ENCODE measurements at places on chromosomes 7 and 10.

DNA sequence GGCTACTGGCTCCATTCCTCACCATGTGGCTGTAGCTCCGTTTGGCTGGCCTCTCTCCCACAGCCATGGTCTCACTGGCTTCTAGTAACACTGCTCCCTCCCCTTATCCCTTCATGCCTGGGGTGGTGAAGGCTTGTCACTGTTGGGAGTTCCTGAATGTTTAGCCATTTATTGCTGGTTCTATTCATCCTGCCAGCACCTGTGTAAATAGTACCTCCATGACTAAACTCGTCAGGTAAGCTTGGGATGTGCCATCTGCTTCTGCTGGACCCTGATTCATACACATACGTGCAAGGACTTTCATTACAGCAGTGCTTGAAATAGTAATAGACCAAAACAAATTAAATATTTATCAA, 61.6 kb downstream of the CCDC71L start:
- ATAC-seq, result no peak

- ATAC-seq, result peak; percentile 3
Measured at GRCh38 chr10:72334196-72334824, 20.4 kb downstream of the DNAJB12 start.

GRCh38 chr7:28517606-28518005, 105.3 kb downstream of the CREB5 start:
- no peak for ATAC-seq

DNA sequence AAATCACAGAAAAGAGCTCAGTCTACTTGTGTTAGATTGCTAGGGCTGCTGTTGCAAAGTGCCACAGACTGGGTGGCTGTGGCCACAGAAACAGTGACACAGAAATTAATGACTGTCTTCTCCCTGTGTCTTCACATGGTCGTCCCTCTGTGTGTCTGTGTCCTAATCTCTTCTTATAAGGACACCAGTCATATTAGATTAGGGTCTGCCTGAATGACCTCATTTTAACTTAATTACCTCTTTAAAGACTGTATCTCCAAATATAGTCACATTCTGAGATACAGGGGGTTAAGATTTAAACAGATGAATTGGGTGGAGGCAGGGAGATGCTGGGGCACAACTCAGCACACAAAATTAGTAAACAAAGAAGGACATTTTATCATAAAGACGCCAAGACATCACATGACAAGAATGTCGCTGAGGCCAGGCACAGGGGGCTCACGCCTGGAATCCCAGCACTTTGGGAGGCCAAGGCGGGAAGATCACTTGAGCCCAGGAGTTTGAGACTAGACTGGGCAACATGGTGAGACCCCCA, 23.3 kb upstream of the PARD3 start:
- ATAC-seq, result no peak

DNA sequence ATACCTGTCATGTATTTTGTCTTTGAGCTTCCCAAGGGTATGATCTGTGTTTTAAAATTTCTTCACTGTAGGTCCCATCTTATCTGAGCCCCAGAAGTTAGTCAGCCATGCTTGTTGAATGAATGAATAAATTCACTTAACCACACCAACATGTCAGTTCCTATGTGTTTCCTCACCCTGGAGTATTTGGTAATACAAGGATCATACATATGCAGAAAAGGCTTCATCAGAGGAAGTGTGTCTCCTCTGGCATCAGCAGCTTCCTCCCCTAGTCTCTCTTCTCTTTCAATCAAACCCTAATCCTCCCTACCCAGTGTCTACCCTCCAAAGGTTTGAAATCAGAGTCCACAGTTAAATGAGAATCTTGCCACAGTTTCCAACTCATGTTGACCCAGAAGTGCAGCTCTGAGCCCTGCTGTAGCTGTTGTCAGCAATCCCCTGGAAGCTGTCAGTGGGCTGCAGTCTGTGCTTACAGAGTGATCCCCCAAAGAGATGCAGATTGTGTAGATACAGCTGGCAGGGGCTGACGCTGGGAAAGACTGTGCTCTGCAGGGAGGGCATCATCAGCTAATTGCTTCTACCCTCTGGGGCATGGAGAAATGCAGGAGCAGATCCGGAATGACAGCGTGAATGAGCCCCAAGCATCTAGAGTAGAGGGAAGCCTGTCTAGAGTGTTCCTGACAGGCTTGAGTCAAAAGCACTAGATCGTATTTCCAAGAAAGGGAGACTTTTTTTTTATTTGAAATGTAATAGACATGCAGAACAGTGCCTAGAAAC, 105.0 kb upstream of the WDR11 start:
- ATAC-seq, result no peak

- ATAC-seq, result no peak
Measured at GRCh38 chr10:33893506-33893905, 559.0 kb upstream of the NRP1 start.

- peak; percentile 43 for ATAC-seq
Measured at GRCh38 chr10:97534746-97535367, 36.1 kb downstream of the UBTD1 start.

- ATAC-seq, result no peak
Measured at GRCh38 chr10:86556532-86556931, 34.9 kb upstream of the WAPL start.

DNA sequence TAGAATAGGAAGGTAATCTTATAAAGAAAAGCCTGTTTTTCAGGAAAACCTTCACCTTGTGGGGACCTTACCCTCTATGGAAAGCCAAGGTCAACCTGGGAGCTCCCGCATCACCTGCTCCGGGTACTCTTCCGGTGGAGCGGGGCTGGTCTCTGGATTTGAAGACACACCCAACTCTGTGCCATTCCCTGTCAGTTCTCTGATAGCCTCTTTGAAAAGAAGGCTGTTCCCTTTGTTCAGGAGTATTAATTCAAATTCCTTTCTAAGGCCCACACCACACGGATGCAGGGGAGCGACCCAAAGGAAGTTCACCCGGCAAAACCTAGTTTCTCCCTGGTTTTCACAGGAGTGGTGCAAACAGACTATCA, 10.7 kb downstream of the CTBP2 start:
- ATAC-seq, result no peak

All from SK-N-SH treated with all-trans-retinoic acid at 6 μM for 48 hours (cell line).